ENCODE measurements at places on chromosomes 3 and 15.

DNA sequence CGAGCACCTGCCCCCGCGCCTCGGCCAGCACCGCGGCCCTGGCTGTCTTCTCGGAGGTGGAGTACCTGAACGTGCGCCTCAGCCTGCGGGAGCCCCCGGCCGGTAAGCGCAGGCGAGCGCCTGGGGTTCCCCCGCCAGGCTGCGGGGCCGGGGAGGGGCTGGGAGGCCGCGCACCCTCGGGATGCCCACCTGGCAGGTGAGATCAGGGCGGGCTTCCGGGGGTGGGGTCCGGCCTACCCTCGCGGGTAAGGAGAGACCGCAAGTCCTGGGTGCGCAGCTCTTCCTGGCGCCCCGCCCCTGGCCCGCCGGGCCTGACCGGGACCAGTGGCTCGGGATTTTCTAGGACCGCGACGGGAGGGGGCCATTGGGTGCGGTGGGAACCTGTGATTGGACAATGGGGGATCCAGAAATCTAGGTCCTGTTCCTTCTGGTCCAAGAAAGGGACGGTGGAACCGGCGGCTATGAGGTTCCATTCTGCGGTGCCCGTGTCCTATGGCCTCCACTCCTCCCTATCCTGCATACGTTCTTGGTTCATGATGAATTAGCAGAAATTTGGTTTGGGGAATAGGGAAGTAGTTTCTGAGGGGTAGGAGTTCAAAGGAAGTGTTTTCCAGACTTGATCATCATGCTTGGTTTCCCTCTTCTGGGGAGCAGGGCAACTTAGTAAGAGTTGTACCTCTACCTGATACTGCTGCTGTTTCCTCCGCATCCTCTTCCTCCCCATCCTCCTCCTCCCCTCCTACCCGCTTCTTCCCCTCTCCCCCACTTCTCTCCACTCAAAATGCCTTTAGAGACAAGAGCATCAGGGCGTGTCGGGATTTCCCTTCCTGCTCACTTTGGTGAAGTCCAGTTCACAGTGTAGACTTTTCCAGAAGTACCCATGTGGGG is 808 bp downstream of the ARRDC4 start:
- no peak for DNase-seq

GRCh38 chr3:115351193-115351592 is 204.1 kb upstream of the ZBTB20 start:
- no peak for DNase-seq

GRCh38 chr3:18284716-18285115 is 140.4 kb downstream of the SATB1 start:
- no peak for DNase-seq

GRCh38 chr3:45979378-45979777 is 16.2 kb downstream of the FYCO1 start:
- no peak for DNase-seq

DNA sequence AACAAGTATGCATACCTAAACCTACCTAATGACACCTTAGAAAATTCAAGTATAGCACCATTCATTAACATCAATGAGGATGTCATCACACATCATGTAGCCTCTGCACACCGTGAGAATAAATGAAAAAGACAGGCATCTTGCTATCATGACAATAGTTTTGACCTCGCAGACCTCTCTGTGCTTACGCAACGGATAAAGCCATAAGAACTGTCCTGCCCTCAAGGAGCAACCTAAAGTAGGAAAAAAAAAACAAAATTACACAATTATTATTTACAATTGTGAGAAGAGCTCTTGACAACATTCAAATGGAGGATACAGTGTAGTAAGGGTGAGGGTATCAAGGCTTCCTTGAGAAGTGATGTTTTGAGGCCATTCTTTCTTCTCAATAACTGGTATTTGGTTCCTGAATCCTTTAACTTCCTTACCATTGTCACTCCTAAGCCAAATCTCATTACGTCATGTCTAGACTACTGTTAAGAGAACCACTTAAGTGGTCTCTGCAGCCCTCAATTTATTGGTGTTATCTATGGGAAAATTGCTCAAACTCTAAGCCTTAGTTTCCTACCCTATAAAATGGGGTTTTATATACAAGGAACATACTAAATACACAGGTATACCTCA is 7.0 kb upstream of the SETD5 start:
- no peak for DNase-seq

DNA sequence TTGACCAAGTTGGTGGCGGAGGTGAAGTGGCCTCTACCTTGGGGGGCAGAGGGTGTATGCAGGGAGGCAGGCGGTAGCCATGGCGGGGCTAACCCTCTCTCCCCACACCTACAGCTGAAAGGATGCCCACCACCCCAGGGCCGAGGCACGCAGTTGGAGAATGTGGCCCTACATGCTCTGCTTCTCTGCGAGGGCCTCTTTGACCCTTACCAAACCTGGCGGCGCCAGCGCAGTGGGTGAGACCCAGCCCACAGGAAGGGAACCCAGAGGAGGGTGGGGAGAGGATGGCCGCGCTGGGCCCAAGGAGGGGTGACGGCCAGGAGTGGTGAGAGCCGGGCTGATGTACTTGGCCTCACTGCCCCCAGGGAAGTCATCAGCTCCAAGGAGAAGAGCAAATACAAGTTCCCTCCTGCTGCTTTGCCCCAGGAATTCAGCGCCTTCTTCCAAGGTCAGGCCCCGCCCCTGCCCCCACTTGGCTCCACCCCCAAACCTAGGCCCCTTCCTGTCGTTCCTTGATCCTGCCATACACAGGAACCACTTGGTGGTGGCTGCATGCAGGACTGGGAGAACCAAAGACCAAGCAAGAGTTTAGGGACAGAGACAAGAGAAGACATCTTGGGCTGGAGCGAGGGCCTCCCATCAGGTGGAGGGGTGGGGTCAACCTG is 9.8 kb downstream of the NBEAL2 start:
- no peak for DNase-seq

- DNase-seq: no peak
Observed at GRCh38 chr3:113629584-113630421, 66.6 kb downstream of the USF3 start.

GRCh38 chr3:24264748-24265158 is 229.9 kb downstream of the THRB start:
- peak; percentile 42 for DNase-seq

DNA sequence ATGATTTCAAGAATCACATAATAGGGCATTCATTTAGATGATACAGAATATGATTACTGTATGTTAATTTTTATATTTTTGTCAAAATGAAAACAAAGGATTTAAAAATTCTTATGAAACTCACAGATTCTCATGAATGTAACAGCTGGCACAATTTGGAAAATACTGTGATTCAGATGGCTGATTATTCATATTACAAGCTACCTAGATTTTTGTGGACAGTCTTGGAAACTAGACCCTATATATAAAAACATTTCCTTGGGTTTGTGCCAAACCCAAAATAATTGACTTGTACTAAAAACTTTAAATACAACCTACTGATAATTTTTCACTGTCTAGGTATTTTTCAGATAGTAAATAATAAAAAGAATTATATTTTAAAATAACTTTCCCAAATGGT is 26.2 kb downstream of the ZBED2 start:
- DNase-seq: no peak

- no peak for DNase-seq
Observed at GRCh38 chr3:2967871-2968270, 142.3 kb downstream of the IL5RA start.

DNA sequence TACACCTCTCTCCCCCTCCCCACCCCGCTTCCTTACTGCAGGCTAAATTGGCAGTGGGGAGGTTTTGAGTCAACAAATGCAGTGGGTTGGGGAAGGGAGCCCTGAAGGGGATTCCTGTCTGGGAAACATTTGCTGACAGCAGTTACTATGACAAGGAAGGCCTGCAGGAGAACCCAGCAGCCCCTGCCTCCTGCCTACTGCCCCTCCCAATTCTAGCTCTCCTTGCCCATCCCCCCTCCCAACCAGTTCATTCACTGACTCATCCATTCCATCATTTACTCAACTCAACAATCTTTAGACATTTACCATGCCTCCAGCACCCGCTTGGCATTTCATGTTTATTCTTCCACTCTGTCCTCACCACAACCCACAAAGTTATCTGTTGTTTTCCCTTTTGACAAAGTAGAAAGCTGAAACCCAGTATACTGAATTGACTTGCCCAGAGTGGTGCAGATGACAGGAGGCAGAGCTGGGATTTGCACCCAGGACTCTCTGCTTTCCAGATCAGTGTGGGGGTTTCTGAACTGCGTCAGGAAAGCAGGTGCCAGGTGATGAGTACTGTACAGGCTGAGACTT is 75.0 kb downstream of the MAGEF1 start:
- no peak for DNase-seq

- no peak for DNase-seq
Observed at GRCh38 chr15:59591356-59591755, 20.2 kb upstream of the GCNT3 start.

GRCh38 chr3:137409584-137409983 is 354.5 kb upstream of the SOX14 start:
- DNase-seq: no peak

DNA sequence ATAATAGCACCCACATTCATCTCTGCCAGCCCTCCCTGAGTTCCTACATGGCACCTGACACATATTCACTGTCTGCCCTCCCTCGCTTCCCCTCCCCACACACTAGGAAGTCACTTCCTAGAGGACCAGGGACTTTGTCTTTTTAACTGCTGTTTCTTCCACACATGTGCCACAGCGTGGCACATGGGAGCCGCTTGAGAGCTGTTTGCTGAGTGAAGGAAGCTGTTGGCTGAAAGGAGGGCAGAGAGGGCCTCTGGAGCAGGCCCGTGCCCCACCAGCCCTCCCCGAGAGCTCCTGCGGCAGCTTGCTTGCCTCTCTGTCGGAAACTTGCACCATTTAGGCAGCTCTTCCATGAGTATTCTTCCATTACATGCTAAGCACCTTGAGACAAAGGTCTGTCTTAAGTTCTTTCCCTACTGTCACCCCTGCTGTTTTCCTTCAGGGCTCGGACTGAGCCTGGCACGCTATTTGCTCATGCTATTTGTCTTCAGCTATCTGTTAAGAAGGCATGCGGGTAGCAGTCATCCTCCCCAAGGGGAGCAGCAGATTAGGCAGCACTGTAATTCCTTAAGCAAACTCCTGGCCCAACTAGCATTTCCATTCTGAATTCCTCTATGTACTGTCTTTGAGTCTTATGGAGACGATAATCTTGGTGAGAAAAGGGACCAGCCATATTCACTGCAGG is 72.2 kb downstream of the CACNA1D start:
- no peak for DNase-seq

- DNase-seq: no peak
Observed at GRCh38 chr3:118949113-118949760, 85.4 kb downstream of the IGSF11 start.

GRCh38 chr15:61840090-61840489 is 220.2 kb downstream of the VPS13C start:
- no peak for DNase-seq

DNA sequence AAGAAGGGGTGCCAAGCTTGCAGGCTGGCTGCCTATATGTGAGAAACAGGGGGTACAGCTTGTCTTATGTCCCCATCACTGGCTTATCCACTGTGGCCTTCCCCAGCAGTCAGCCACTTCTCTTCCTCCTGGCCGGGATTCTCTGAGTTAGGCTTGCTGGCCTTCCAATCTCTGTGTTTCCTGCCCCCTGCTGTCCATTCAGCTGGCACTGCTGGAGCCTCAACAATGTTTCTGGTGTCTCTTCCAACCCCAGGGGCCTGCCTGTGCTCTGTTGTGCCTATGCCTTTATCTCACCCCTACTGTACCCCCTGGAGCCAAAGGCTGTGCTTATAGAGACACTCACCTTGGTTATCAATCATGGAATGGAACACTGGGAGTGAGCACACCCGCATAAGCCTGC is 36.5 kb downstream of the ANAPC13 start:
- DNase-seq: no peak

- DNase-seq: peak; percentile 37
Observed at GRCh38 chr3:155334914-155335723, 41.6 kb upstream of the STRIT1 start.

DNA sequence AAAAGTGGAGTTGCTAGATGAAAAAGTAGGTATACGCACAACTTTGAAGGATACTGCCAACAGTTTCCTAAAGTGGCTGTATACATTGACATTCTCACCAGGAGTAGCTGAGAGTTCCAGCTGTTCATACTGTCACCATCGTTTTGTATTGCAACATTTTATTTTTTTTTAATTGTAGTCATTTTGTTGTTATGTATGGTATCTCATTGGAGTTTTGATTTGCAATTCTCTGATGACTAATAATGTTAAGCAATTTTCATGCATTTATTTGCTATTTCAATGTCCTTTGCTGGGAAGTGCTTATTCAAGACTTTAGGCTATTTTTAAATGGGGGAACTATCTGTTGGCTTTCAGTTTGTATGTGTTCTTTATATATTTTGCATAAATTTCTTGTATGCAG is 185.1 kb upstream of the TGFBR2 start:
- no peak for DNase-seq

GRCh38 chr3:178480274-178480673 is 56.0 kb upstream of the KCNMB2 start:
- DNase-seq: peak; percentile 17

GRCh38 chr3:187912007-187912406 is 166.7 kb upstream of the BCL6 start:
- DNase-seq: no peak

DNA sequence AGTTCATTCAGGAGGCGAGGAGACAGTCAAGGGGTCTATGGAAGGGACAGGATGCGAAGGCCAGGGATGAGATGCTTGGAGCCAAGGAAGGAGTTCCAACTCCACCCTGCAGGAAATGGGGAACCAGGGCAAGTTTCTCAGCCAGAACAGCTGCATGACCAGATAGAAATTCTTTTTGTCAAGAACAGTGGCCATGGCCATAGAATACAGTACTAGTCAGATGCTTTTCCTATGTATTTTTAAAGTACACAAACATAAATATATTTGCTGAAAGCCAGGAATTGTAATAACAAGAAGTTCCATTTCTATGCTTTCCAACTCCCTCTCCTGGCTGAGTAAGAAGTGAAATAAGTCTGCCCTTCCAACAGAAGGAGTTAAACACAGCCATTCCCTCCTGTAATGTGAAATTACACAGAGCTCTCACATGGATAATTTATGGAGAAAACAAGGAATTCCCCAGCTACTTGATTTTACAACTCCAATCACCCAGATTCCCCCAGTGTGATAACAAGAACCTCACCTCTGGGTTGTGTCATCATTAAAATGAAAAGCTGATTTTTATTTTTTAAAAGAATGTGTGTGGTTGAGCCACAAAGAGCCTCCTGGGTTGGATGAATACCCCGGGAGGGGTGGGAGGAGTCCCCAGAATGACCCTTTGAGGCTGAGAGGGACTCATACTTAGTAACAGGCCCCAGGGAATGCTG is 124.6 kb upstream of the ARHGEF3 start:
- DNase-seq: no peak

GRCh38 chr3:55286693-55287092 is 200.4 kb downstream of the WNT5A start:
- no peak for DNase-seq

DNA sequence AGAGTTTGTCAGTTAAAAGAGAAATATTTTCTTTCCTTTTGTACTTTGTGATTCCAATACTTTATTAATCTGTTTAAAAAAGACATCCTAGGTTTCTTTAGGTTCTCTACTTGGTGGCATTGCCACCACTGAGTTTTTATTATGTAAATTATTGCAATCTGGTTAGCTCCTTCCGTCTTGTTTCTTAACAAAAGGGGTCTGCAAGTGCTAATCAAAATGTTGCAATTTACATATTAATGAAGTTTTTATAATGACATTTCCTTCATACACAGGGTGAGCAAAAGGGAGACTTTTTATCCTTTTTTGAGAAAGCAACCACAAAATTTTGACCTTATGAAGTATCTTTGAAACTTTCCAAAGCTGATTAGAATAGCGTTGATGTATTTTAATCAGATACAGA is 1307.3 kb downstream of the ROBO2 start:
- DNase-seq: no peak

- no peak for DNase-seq
Observed at GRCh38 chr3:45984331-45985312, 11.0 kb downstream of the FYCO1 start.

Data from GM20000 (cell line).